ENCODE measurements at places on chromosomes 1 and 21. TPM values are rescaled to one million over a fixed set of nuclear protein-coding genes. Genes with fewer than 3 reads are reported as not detected.

VHLL gene
- total RNA-seq = 0.56 TPM

CCDC27 gene
- total RNA-seq = not detected

GRCh38 chr1:92188436-92189255 lies 29.1 kb upstream of the C1orf146 start:
- DNase-seq = no peak

AGT gene
- total RNA-seq = not detected

FAAH gene
- 5.0 TPM for total RNA-seq

- no peak for DNase-seq
Observed at GRCh38 chr1:113849072-113849471, 22.4 kb downstream of the PTPN22 start.

- DNase-seq = no peak
Observed at GRCh38 chr21:46237474-46237873, 8.9 kb upstream of the LSS start.

DNA sequence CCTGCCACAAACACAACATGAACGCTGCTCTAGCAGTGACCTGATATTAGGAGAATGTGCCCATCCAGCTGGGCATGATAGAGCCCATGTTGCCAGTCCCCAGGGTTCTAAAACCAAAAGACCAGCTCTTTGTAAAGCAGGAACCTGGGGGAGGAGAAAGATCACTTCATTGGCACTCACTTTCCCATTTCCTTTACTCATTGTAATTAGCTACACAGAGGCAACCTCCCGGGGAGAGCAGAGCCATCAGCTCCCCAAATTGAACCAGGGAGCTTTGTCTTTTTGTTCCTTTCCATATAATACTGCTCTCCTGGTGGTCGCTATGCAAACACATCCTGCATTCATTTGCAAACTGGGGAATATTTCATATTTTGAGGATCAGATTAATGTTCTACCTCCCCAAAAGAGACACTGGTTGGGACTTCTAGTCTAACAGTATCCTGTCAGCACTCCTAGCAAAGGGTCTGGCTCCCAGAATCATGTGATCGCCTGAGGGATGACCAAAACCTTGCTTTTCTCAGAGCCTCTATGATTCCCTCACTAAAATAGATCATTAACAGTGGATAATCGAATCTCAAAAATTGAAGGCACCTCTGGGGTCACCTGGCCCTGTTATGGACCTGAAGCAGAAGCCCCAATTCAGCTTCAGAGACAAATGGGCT lies 76.7 kb upstream of the CD1D start:
- no peak for DNase-seq

DNA sequence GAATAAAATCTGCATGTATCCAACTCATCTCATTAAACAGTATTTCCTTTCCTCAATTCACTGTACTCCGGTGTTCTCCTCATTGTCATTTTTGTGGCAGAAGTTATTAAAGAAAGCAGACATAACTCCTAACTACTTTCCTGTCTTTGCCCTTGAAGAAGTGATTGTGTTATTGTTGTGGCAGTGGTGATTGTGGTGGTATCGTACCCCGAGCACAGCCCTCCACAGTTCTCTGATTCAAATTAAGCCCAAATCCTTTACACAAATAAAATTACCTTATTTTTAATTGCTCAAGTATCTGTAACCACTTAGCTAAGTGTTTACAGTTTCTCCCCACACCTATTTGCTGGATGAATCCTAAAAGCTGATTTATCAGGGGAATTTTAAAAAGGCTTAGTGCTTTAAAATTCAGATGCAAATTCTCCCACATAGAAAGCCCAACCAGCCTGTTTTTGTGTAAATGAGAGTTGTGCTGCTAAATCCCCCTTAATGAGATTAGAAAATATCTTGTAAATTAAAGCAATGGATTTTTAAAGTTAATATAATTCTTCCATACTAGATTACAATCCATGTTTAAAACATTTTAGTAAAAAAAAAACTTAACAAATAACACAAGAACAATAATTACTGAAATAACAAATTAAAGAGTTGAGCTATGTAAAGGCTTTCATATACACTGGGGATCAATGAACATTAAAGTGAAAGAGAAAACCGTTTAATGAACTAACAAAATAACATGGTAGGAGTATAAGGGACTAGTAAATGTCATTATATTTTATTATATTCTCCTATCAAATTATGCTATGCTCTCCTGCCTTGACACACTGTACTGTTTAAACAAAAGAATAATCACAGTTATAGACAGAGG lies 259.0 kb downstream of the NEGR1 start:
- DNase-seq = no peak

DNA sequence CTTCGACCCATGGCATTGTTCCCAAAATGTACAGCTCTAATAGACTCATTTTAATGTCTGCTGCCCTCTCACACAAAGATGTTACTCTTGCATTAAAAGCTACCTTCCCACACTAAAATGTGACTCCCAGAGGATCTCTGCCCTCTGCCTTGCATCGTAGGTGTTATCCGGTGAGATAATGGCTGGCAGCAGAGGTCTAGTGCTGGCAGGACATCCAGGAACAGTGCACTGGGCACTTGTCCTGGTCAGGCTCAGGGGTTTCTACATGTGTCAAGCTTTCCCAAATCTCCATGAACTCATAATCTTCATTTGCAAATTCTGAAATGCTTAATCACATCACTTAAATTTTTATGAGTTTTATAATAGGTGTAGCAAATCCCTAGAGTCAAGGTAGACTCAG lies 310.6 kb downstream of the LRRIQ3 start:
- DNase-seq = no peak

- no peak for DNase-seq
Observed at GRCh38 chr1:248891758-248892157, 14.3 kb upstream of the PGBD2 start.

USH2A gene
- total RNA-seq = not detected

FOXD3 gene
- total RNA-seq = not detected

- DNase-seq = no peak
Observed at GRCh38 chr21:46173573-46173972, 10.7 kb downstream of the SPATC1L start.

GRCh38 chr1:76075877-76076276 lies 1.3 kb downstream of the ST6GALNAC3 start:
- DNase-seq = no peak

ADGRL2 gene
- total RNA-seq = not detected

CFAP410 gene
- total RNA-seq = 17.8 TPM

- no peak for DNase-seq
Observed at GRCh38 chr1:35175098-35175576, 17.8 kb downstream of the SFPQ start.

CENPL gene
- 23.6 TPM for total RNA-seq

DNA sequence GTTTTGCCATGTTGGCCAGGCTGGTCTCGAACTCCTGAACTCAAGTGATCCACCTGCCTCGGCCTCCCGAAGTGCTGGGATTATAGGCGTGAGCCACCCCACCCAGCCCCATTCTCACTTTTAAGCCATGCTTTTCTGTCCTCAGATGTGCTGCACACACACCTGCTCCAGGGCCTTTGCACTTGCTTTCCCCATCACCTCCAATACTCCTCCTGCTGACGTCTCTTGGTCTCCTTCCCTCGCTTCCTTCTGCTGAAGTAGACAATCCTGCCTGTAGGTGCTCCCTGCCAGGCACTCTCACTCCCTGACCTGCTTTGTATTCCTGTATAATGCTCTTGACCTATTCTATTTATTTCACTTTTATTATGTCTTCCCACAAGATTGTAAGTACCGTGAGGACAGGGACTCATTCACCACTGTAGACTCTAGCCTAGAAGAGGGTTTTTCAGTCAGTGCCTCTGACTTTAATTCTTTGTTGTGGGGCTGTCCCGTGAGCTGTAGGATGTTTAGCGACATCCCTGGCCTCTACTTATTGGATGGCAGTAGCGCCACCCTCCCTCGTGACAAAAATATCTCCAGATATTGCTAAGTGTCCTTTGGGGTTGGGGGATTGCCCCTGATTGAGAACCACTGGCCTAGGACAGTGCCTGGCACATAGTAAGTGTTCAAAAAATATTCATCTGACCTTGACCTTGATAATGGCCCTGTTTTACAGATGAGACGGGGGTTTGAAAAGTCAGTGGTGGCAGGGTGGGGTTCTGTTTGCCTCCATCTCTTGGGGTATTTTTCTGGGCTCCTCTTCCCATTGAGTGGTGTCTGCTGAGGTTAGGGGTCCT lies 4.6 kb downstream of the TNFRSF1B start:
- DNase-seq = no peak

GRCh38 chr1:188669728-188670382 lies 1807.8 kb downstream of the BRINP3 start:
- no peak for DNase-seq

DNA sequence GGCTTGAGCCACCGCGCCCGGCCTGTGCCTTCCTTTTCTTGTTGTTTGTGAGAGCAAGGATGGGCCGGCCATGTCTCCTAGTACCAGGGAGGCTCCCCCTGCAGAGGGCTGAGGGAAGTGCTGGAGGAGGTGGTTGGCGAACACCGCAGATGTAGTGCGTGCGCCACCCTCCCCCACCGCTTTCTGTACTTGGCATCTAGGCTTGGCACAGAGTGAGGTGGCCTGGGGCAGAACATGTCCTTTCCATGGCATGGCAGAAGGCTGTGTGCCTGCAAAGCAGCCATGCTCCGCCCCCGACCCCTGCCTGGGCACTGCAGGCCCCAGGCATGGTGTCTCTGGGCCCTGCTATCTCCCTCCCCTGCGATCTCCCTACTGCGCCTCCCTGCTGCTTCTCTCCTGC lies 30.7 kb downstream of the ALPL start:
- DNase-seq = no peak

- no peak for DNase-seq
Observed at GRCh38 chr1:54471588-54471987, 65.4 kb upstream of the SSBP3 start.

KDM1A gene
- total RNA-seq = 79.9 TPM

DNA sequence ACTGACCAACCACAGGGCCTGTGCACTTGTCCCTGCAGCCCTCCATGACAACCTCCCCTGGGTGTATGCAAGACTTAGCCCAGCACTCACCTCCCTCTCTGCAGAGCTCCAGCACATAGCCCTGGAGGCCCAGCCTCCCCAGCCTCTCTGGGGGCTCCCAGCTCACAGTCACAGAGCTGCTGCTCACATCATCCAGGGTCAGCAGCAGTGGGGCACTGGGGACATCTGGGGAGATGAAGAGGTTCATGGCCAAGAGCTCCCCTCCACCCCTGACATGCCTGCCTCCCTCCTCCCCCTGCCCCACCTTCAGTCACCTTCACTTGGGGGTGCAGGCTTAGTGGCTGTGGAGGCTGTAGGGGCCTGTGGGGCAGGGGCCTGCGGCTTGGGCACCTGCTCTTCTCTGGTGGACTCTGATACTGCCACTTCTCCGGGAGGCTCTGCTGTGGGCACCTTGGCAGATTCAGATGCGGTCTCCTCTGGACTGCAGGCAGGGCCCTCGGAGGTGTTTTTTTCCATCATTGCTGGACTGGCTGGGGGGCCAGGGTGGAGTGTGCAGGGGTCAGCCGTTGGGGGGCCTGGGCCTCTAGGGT lies at the start of gene MYBPH:
Gene MYBPH, minus strand, starts transcription at position 590 of the 590 bp plus-strand sequence. Its CDS starts 71 bp downstream, at position 519.
- DNase-seq = no peak

DNA sequence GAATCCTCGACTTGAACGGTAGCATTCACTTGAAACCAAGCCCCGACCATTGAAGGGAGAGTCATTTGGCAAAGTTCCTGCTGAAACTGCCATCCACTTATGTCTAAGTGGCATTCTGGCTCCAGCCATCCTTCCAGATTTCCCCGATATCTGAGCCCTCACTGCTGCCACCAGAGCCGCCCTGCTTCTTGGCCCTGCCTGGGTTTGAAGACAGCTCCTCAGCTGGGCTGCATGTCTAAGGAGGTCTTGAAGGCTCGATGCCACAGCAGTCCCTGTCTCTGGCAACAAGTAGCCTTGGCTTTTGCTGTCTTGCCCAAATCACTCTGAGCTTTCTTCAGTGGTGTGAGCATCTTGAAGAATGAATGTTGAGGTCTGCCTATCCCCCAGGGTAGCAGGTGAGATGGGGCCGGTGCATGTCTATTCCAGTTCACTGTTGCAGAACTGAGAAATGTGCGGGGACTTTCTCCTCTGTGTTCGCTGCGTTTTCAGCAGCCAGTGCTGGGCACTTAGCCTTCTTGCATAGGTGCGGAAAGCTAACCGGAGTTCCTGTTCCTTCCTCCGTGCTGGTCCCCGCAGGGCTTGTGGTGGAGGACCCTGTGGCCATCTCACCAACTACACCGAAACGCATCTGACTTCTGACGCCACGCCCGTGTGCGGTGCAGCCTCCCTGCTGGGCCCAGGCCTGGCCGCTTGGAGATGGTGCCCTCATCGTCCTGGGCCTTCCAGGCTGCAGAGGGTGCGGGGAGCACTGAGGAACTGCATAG lies 29.2 kb downstream of the MAN1C1 start:
- no peak for DNase-seq

- no peak for DNase-seq
Observed at GRCh38 chr1:2385606-2386280, 5.6 kb downstream of the MORN1 start.

- DNase-seq = no peak
Observed at GRCh38 chr21:36914244-36915013, 52.0 kb downstream of the HLCS start.

RPRD2 gene
- total RNA-seq = 24.4 TPM

DNA sequence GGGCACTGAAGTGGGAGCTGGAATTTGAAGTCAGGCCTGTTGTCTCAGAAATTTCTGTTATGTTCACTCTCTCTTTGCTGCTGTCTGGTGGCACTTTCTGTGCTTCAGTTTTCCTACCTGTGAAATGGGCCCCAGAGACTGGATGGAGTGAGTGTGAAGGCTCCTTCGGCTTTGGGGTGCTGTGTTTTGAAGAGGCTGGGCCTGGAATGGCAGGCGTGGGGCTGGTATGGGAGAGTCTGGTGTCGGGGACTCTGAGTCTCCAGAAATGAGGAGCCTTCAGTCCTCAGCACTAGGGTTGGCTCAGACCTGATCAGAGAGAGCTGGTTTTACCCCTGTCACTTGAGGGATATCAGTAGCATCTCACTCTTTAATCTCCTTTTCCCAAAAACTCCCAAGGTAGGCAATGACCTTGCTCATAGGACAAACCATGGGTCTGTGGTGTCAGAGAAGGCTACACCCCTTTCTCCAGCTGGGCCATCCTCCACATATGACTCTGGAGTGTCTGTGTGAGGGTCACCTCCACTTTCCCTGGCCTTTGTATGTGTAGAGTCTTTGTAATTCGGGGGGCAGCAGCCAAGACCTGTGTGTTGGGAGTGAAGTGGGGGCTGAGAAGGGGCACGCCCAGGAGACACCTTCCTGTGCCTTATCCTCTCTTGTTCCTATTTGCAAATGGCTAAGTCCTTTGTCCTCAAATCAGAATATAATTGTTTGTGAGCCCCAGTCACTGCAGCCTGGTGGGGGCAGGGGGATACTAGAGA lies 279.9 kb downstream of the PTPRU start:
- DNase-seq = no peak

FLG2 gene
- total RNA-seq = not detected

ANKRD45 gene
- total RNA-seq = not detected

DNA sequence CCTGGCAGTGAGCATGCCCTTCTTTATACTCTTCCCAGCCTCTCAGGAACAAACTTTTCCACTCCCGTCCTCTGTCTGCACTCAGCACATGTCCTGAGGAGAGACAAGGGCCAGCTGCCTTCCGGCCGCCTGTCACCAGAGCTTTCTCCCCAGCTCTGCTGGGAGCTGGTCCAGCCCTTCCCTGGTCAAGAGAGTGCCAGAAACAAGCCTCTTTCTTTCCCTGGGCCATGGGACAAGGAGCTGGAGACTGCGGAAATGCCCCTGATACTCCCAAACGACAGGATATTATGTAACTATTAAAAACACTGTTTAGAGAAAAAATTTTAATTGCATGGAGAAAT lies 10.4 kb downstream of the LAMB3 start:
- no peak for DNase-seq

- no peak for DNase-seq
Observed at GRCh38 chr21:37370152-37371040, 3.8 kb downstream of the DYRK1A start.
